ENCODE measurements at places on chromosomes 2 and 18.

GRCh38 chr18:44935455-44935854 is 254.8 kb downstream of the SETBP1 start:
- DNase-seq, result no peak

DNA sequence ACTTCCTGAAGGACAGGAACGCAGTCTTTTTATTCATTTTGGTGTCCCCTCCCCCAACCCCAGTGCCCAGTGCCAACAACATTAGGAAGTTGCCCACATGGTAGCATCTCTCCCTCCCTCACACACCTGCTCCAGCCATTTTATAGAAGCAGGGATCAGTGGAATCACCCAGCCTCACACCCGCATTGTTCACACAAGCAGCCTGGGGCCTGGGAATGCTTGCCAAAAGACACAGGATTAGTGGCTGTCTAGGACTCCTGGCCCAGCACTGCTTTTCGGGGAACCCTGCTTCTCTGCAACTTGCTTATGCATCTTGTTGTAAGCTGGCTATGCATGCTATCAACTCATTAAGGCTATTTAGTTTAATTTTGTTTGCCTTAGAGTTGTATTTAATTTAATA is 17.9 kb downstream of the TMEM37 start:
- DNase-seq, result no peak

DNA sequence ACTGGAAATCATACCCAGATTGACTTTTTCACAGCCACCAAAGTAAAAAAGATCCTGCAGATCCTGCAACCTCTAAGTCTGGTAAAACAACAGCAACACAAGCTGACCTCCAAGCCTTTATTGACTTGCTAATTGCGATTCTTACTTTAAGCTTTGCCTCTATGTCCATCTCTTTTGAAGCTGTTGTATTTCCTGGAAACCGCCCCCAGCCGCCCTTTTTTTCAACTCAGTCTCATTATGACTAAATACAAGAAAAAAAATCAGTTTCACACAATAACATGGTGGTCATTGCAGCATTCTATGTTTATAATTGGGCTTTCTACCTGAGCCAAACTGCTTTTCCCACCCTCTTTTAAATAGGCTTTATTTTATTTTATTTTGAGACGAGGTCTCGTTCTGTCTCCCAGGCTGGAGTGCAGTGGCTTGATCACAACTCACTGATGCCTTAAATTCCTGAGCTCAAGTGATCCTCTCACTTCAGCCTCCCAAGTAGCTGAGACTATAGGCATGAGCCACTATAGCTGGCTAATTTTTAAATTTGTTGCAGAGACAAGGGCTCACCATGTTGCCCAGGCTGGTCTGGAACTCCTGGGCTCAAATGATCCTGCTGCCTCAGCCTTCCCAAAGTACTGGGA is 76.2 kb downstream of the MOGAT1 start:
- no peak for DNase-seq

- DNase-seq, result no peak
Measured at GRCh38 chr2:201344663-201345366, 12.3 kb downstream of the FLACC1 start.
